ENCODE measurements at places on chromosomes 1 and 21. TPM values are rescaled to one million over a fixed set of nuclear protein-coding genes. Genes with fewer than 3 reads are reported as not detected.

The S1PR1 gene
- total RNA-seq, result 71.5 TPM

The MROH7 gene
- total RNA-seq, result 16.7 TPM

The KRTAP12-3 gene
- not detected for total RNA-seq

The P3H1 gene
- total RNA-seq, result 28.0 TPM

The ADAM30 gene
- total RNA-seq, result not detected

The PUSL1 gene
- total RNA-seq, result 28.8 TPM

The TXNIP gene
- total RNA-seq, result 984 TPM

The PATJ gene
- total RNA-seq, result 132 TPM

The TEKT2 gene
- total RNA-seq, result 0.89 TPM

GRCh38 chr1:207868251-207868773 lies 42.6 kb downstream of the CD34 start:
- peak overlapping the region; percentile 96 for H3K27ac ChIP-seq
- H3K4me1 ChIP-seq, result peaks cover 51% of the 10 kb centered on the region
- no peaks in the 10 kb centered on the region for H3K27me3 ChIP-seq
- DNase-seq, result peak; percentile 78

DNA sequence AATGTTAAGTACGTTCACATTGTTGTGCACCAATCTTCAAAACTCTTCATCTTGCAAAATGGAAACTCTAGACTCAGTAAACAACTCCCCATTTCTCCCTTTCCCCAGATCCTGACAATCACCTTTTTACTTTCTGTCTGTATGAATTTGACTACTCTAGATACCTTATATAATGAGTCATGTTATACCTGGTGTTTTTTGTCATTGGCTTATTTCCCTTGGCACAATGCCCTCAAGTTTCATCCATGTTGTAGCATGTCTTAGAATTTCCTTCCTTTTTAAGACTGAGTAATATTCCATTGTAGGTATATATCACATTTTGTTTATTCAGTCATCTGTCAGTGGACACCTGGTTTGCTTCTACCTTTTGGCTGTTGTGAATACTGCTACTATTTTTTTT lies 399.5 kb downstream of the LMO4 start:
- DNase-seq, result no peak
- H3K36me3 ChIP-seq, result no peaks in the 10 kb centered on the region
- no peaks in the 10 kb centered on the region for H3K27me3 ChIP-seq
- H3K4me3 ChIP-seq, result no peak overlapping the region
- H3K4me1 ChIP-seq, result no peaks in the 10 kb centered on the region
- H3K27ac ChIP-seq, result no peak overlapping the region

- no peaks in the 10 kb centered on the region for H3K4me1 ChIP-seq
- no peaks in the 10 kb centered on the region for H3K27me3 ChIP-seq
- DNase-seq, result no peak
These were observed 18.0 kb upstream of the TRAPPC10 start for GRCh38 chr21:43994085-43994484.

DNA sequence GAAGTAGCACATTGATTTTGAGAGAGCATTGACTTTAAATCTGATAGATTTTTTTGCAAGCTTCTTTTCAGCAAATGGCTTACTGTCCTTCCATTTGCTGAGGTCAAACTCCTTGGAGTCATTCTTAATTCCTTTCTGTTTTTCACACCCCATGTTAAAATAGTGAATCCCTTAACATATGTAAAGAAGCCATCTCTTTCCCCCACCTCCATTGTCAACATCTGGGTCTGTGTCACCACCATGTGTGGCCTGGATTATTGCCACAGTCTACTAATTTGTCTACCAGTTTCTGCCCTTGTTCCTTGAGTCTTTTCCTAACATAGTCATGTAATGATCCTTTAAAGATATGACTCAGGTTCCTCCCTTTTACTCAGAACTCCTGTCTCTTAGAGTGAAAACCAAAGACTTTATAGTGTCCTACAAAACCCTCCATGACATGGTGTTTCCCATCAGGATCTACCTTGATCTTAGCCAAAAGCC lies 104.7 kb downstream of the ST6GALNAC3 start:
- H3K4me1 ChIP-seq, result no peaks in the 10 kb centered on the region
- H3K27ac ChIP-seq, result no peak overlapping the region
- DNase-seq, result no peak
- no peak overlapping the region for H3K4me3 ChIP-seq

GRCh38 chr1:14741532-14741931 lies 143.0 kb downstream of the KAZN start:
- H3K27me3 ChIP-seq, result no peaks in the 10 kb centered on the region
- H3K36me3 ChIP-seq, result no peaks in the 10 kb centered on the region
- H3K4me1 ChIP-seq, result peaks cover 4% of the 10 kb centered on the region
- no peak overlapping the region for H3K4me3 ChIP-seq
- peak; percentile 21 for DNase-seq

DNA sequence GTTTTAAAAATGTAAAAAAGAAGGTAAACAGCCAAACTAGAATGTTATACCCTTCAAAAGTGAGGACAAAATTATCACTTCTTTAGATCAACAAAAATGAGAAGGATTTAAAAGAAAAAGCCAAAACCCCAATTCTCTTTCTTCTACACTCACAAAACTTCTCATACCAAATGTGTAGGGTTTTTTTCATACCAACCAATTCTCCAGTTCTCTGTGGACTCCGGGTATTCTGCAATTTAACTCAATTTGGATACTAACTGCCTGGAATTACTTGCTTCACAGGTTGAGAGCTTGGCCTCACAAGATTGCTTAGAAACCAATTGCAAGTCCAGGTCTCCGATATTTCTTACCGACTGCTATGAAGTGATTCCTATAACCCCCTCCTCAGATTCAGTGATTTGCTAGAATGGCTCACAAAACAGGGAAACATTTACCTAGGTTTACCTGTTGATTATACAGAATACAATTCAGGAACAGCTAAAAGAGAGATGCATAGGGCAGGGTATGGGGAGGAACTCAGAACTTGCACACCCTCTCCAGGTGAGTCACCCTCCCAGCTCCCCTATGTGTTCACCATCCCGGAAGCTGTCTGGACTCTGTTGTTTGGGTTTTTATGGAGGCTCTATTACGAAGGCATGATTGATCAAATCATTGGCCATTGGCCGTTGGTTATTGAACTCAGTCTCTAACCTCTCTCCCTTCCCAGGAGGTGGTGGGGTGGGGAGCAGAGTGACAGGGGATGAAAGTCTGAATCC lies 67.1 kb downstream of the CAMTA1 start:
- H3K27me3 ChIP-seq, result no peaks in the 10 kb centered on the region
- H3K36me3 ChIP-seq, result no peaks in the 10 kb centered on the region
- no peak for DNase-seq
- H3K4me1 ChIP-seq, result no peaks in the 10 kb centered on the region
- no peak overlapping the region for H3K27ac ChIP-seq
- no peak overlapping the region for H3K4me3 ChIP-seq

GRCh38 chr1:37797750-37798345 lies 4.2 kb downstream of the MANEAL start:
- H3K4me1 ChIP-seq, result peaks cover 18% of the 10 kb centered on the region
- H3K4me3 ChIP-seq, result no peak overlapping the region
- no peak overlapping the region for H3K27ac ChIP-seq

DNA sequence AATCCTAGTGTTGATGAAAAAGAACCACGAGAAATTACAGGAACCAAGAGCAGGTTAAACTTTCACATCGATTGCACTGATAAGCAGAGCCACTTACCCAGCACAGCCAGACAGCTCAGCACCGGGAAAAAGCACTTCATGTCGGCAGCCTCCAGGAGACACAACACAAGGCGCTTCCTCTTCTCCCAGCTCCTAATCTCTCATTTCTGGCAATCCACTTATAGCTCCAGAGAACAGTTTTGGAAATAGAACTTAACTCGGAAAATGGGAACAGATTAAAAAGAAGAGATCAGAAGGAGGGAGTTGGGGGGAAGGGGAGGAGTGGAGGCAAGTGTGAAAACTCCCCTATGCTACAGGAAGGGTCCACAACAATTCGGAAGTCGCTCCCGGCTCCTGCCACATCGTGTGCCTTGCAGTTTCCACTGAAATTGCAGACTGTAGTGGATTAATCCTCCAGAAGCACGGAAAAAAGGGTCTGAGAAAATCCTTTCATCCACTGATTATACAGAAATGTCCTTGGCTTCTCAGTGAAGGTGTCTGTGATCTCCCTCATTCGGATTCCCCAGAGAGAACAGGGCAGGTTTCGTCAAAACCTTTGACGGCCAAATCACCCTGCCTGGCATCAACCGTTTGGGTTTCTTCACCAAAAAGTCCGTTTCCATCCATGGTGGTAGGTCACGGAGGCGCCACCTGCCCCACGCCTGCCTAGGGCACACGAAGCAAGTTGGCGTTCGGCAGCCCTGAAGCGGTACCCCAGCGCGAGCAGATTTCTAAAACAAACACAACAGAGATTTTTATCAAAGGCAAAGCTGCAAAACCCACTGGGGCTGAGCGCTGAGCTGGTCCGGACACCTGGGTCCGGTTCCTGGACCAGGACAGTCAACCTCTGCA lies 1.1 kb downstream of the IGSF3 start:
- H3K27me3 ChIP-seq, result no peaks in the 10 kb centered on the region
- H3K4me1 ChIP-seq, result peaks cover 17% of the 10 kb centered on the region
- H3K36me3 ChIP-seq, result no peaks in the 10 kb centered on the region

- H3K27ac ChIP-seq, result peak overlapping the region; percentile 89
- H3K36me3 ChIP-seq, result no peaks in the 10 kb centered on the region
- no peaks in the 10 kb centered on the region for H3K27me3 ChIP-seq
- peak; percentile 88 for DNase-seq
- H3K4me1 ChIP-seq, result peaks cover 31% of the 10 kb centered on the region
- no peak overlapping the region for H3K4me3 ChIP-seq
These were observed 97.7 kb upstream of the SLC25A33 start for GRCh38 chr1:9441451-9442133.

DNA sequence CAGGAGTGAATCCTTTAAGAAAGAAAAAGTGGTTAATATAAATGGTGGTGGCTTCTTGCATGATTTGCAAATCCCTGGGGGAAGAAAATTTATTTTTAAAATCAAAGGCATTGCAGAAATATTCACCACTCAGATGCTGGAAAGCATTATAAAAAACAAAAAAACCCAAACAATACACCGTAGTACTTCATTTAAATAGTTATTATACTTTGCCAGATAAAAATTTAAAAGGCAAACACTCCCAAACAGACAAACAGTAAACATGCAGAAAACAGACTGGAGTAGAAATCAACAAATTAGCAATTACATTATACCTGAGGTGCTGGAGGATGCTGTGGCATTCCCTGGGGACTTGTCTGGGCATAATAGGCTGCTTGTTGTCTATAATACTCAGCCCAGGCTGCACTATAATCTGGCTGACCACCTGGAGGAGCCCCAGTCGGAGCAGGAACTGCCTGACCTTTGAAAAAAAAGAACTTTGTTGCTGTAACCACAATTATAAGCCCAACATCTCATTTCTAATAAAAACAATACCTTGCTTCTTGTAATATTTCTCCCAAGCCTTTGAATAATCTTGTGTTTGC lies 29.9 kb downstream of the FUBP1 start:
- DNase-seq, result no peak
- H3K27ac ChIP-seq, result no peak overlapping the region
- H3K36me3 ChIP-seq, result peaks cover 19% of the 10 kb centered on the region
- no peaks in the 10 kb centered on the region for H3K27me3 ChIP-seq

DNA sequence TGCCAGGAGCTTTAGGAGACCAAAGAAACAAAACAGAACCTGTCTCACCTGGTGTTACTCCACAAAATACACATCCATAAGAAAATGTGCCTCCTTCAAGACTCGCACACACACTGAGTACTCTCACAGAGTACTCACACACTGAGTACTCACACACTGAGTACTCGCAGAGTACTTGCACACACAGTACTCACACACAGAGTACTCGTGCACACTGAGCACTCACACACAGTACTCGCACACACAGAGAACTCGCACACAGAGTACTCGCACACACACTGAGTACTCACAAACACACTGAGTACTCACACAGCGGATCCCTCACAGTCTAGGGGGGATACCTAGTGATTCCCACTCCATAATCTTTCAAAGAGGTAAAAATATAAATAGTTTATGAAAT lies 40.3 kb downstream of the PCSK9 start:
- H3K27me3 ChIP-seq, result no peaks in the 10 kb centered on the region
- DNase-seq, result no peak
- H3K27ac ChIP-seq, result no peak overlapping the region
- H3K36me3 ChIP-seq, result peaks cover 56% of the 10 kb centered on the region
- no peaks in the 10 kb centered on the region for H3K4me1 ChIP-seq
- H3K4me3 ChIP-seq, result no peak overlapping the region

GRCh38 chr1:220342853-220343252 lies 70.6 kb upstream of the RAB3GAP2 start:
- H3K4me1 ChIP-seq, result peaks cover 2% of the 10 kb centered on the region
- H3K27me3 ChIP-seq, result no peaks in the 10 kb centered on the region
- DNase-seq, result no peak
- no peaks in the 10 kb centered on the region for H3K36me3 ChIP-seq
- no peak overlapping the region for H3K4me3 ChIP-seq

- no peak overlapping the region for H3K27ac ChIP-seq
- no peaks in the 10 kb centered on the region for H3K27me3 ChIP-seq
- peak; percentile 87 for DNase-seq
- no peak overlapping the region for H3K4me3 ChIP-seq
These were observed 70.6 kb downstream of the CLSTN1 start for GRCh38 chr1:9753121-9753531.

DNA sequence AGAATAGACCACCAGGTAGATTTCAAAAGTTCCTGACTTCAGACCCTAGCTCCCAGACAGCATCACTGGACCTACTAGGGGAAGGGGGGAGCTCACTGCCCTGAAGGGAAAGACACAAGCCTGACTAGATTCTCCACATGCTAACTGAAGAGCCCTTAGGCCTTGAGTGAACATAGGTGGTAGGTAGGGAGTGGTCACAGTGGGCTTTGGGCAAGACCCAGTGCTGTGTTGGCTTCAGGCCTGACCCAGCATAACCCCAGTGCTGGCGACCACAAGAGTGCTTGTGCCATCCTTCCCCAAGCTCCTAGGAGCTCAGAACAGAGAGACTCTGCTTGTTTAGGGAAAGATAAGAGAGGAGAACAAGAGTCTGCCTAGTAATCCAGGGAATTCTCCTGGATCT lies 51.1 kb upstream of the ACADM start:
- no peak for DNase-seq
- no peaks in the 10 kb centered on the region for H3K27me3 ChIP-seq
- H3K36me3 ChIP-seq, result no peaks in the 10 kb centered on the region
- no peak overlapping the region for H3K27ac ChIP-seq

GRCh38 chr1:227998374-227999055 lies 8.3 kb upstream of the WNT3A start:
- no peak for DNase-seq
- H3K27me3 ChIP-seq, result no peaks in the 10 kb centered on the region
- no peaks in the 10 kb centered on the region for H3K36me3 ChIP-seq
- H3K27ac ChIP-seq, result no peak overlapping the region

- no peaks in the 10 kb centered on the region for H3K36me3 ChIP-seq
- H3K27me3 ChIP-seq, result no peaks in the 10 kb centered on the region
- H3K4me3 ChIP-seq, result no peak overlapping the region
- H3K27ac ChIP-seq, result no peak overlapping the region
- H3K4me1 ChIP-seq, result no peaks in the 10 kb centered on the region
These were observed 5.8 kb upstream of the MAP3K7CL start for GRCh38 chr21:29124645-29125044.

- DNase-seq, result no peak
- no peaks in the 10 kb centered on the region for H3K4me1 ChIP-seq
- no peaks in the 10 kb centered on the region for H3K27me3 ChIP-seq
- H3K36me3 ChIP-seq, result no peaks in the 10 kb centered on the region
- H3K27ac ChIP-seq, result no peak overlapping the region
These were observed 41.2 kb upstream of the CR1L start for GRCh38 chr1:207603777-207604176.

- no peak overlapping the region for H3K27ac ChIP-seq
- no peaks in the 10 kb centered on the region for H3K27me3 ChIP-seq
- no peak for DNase-seq
- H3K36me3 ChIP-seq, result no peaks in the 10 kb centered on the region
These were observed 56.4 kb upstream of the SAMSN1 start for GRCh38 chr21:14602382-14602958.
